Mesenchymal stem cell (in vitro differentiated cells and primary cell): ENCODE measurements at places on chromosomes 7 and 10.

GRCh38 chr7:3805151-3805550 is 504.1 kb downstream of the SDK1 start:
- peak; percentile 95 for DNase-seq

- peak; percentile 78 for DNase-seq
Observed at GRCh38 chr7:92133737-92134270, 473 bp downstream of the CYP51A1 start.

- no peak for DNase-seq
Observed at GRCh38 chr7:2851497-2851896, 7.4 kb upstream of the GNA12 start.

GRCh38 chr7:128672927-128673517 is 930 bp downstream of the GARIN1A start:
- DNase-seq: peak; percentile 47

- DNase-seq: peak; percentile 87
Observed at GRCh38 chr10:88989824-88990383, 694 bp upstream of the FAS start.

- peak; percentile 98 for DNase-seq
Observed at GRCh38 chr10:112949875-112950507, at the start of gene TCF7L2. Gene TCF7L2 (plus strand): TSS chr10:112950247. CDS start chr10:112950757, 510 bp downstream.

- DNase-seq: no peak
Observed at GRCh38 chr7:48899932-48900331, 24.4 kb upstream of the CDC14C start.

DNA sequence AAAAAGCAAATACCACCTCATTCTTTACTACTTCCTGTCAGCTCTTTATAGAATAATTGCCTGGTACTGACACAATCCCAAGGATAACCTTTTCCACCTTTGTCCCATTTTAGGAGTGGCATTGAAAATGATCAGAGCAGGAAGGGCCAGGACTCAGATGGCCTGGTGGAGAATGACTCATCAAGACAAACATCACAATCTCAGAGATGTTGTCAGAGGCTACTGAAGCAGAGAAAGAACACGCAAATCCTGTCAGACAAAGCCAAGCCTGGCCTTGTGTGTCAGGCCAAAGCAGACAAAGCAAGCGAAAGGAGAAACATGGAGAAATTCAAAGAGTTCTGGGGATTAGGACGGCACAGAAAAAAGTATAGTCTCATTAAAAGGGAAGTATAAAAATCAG is 40.9 kb downstream of the NSUN6 start:
- DNase-seq: peak; percentile 90
